T follicular helper cell (primary cell): ENCODE measurements at places on chromosomes 1 and 21.

DNA sequence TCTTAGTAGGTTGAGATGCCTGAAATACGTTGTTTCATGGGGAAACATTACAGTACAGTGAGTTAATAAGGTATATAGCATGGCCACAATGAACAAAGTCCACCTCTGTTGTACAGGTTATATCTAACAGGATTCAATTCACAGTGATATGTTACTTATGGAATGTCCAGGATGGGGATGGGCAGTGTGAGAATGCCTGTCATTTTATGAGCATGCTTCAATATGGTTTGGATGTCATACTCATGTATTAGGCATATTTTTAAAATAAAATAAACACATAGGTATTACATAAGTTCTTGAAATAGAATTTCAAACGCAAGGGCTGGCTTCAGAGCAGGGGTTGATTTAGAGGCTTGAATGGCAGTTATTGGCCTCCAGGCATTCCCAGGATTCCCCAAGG is 6.1 kb upstream of the PHLDA3 start:
- DNase-seq, result no peak

DNA sequence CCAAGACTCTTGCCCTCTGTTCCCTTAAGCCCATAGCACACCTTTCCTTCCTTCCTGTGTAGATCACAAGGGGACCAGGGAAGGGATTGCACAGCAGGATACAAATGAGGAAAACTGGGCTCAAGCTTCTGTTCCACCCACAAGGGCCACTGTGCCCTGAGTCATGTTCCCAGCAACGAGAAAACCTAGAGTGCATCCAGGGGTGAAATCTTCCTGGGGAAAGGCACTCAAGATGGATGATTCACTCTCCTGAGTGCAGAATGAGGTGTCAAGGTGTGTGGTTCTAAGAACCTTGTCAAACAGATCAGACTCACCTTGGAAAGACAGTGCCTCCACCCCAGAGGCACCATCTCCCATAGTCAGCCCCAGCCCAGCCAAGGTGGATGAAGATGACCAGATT is 40.7 kb upstream of the EYA3 start:
- DNase-seq, result no peak

GRCh38 chr1:215306426-215306825 is 223.9 kb downstream of the KCNK2 start:
- DNase-seq, result no peak

- DNase-seq, result no peak
These were observed 443.0 kb downstream of the PTPRU start for GRCh38 chr1:29679316-29679715.

DNA sequence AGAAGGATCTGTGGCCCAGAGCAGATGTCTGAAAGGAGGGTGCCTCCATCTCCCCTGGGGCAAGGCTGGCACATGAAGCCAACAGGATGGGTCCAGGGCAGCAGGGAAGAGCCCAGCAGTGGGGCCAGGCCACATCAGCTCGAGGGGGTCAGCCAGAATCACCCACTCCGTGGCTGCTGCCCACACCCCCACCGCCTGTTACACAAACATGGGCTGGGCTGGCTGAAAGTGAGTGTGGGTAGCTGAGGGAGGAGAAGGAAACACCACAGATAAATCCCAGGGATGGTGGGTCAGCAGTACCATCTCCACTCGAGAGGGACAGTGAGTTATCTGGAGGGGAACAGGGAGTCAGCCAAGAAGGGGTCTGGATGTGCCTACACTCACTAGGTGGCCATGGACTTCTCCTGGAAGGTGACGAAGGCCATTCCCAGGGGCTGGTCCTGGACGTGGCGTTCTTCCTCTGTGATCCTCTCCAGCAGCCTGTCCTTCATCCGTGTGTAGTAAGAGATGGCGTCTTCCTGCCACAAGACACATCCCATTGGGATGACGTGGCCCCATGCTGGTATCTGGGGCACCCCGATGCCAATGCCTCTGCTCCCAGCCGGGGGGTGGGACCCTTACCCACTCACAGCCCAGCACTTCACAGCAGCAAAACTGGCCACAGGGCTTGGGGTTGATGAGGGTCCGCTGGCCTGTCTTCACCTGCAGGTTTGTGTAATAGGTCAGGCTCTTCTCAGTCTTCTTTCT is 20.2 kb downstream of the TMEM63A start:
- DNase-seq, result no peak

- no peak for DNase-seq
These were observed 54.5 kb downstream of the TM2D1 start for GRCh38 chr1:61670445-61670844.

GRCh38 chr1:241823925-241824324 is 24.1 kb upstream of the EXO1 start:
- DNase-seq, result no peak

DNA sequence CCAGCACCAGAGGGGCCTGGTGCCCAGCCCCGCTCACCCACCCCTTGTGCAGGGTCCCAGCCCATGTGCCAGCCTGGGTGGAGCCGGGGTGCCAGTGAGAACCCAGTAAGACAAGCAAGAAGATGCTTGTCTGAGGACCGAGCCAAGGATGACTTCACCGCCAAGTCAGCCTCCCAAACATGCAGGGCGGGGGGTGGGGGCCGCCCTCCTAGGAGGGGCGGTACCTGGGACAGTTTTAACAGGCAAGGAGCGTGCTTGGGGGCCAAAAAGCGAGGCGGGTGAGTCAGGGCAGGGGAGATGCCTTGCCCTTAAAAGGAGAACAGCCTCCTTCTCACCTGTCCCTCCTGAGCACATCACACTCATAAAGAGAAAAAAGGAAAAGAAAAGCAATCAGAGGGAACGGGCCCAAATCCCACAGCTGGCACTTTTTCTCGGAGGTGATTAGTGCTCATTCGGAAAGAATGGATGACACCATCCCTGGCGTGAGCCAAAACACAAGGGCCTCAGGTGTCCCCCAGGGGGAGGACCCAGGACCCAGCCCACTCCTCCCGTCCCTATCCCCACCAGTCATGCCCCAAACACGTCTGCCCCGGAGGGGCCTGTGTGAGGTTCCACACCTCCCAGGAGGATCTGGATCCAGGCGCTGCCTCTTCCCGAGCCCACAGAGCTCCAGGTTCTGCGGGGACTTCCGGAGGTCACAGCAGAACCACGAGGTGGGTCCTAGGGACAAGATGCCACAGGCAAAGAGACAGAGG is 77.6 kb upstream of the IFFO2 start:
- no peak for DNase-seq

GRCh38 chr1:195941314-195941713 is 666.9 kb downstream of the KCNT2 start:
- no peak for DNase-seq
